ENCODE measurements at places on chromosomes 3 and 15.

- DNase-seq, result no peak
Observed at GRCh38 chr3:150161011-150161410, 190.3 kb upstream of the PFN2 start.

GRCh38 chr3:102297072-102297658, 137.7 kb upstream of the ZPLD1 start:
- no peak for DNase-seq

GRCh38 chr3:105316331-105316730, 50.4 kb upstream of the ALCAM start:
- no peak for DNase-seq

DNA sequence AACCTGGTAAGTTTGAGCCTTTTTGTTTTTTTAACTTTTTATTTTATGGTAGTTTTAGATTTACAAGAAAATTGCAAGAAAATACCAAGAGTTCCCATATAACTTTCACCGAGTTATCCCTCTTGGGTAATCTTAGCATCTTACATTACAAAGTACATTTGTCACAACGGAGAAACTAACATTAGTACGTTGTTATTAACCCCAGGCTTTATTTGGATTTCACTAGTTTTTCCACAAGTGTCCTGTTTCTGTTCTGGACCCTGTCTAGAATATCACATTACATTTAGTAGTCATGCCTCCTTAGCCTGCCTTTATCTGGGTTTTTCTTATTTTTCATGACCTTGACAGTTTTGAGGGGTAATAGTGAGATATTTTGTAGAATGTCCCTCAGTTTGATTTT, 53.5 kb upstream of the KPNA4 start:
- DNase-seq, result no peak

GRCh38 chr3:132625613-132626012, 28.5 kb downstream of the ACKR4 start:
- no peak for DNase-seq

GRCh38 chr3:10929978-10930665, 62.4 kb upstream of the SLC6A1 start:
- no peak for DNase-seq

DNA sequence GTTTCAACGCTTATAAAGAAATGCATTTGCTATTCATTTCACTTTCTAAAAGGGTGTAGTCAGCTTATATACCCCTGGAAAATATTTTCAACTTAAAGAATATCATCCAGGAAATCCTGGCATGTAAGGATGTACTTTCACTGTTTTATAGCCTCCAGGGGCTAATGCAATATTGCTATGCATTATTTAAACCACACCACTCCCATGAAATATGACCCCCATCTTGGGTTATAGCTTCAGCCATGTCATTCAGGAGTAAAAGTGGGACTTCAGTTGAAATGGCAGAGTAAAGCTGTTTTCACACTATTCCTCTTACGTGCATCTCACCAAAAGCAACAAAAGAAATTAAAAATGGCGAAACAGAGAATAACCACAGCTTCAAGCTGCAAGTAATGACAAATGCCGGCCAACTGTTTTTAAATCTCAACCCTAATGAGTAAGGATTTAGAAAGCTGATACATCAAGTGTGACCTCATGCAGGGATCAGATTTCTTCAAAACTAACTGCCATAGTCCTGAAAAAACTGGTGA, 84.5 kb downstream of the COL6A6 start:
- DNase-seq, result no peak

DNA sequence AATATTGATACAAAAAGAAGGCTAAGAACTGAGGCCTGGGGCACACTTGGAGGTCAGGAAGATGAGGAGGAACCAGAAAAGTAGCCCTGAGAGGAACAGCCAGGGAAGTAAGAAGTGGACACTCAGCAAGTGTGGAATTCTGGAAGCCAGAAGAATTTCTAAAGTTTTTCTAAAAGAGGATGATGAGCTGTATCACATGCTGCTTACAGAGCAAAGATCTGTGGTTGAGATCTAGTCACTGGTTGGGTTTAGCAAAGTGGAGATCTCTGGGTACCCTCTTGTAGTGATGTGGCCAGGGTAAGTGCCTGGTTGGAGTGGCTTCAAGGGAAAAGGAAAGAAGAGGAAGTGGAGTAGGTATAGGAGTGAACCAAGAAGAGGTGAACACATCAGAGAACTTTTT, 95.4 kb upstream of the DAZL start:
- no peak for DNase-seq

- DNase-seq, result no peak
Observed at GRCh38 chr15:92231461-92231860, 162.2 kb upstream of the ST8SIA2 start.

All from CD8-positive, alpha-beta T cell (primary cell).